NCI-H524 (cell line): ENCODE measurements at places on chromosomes 16 and 17.

DNA sequence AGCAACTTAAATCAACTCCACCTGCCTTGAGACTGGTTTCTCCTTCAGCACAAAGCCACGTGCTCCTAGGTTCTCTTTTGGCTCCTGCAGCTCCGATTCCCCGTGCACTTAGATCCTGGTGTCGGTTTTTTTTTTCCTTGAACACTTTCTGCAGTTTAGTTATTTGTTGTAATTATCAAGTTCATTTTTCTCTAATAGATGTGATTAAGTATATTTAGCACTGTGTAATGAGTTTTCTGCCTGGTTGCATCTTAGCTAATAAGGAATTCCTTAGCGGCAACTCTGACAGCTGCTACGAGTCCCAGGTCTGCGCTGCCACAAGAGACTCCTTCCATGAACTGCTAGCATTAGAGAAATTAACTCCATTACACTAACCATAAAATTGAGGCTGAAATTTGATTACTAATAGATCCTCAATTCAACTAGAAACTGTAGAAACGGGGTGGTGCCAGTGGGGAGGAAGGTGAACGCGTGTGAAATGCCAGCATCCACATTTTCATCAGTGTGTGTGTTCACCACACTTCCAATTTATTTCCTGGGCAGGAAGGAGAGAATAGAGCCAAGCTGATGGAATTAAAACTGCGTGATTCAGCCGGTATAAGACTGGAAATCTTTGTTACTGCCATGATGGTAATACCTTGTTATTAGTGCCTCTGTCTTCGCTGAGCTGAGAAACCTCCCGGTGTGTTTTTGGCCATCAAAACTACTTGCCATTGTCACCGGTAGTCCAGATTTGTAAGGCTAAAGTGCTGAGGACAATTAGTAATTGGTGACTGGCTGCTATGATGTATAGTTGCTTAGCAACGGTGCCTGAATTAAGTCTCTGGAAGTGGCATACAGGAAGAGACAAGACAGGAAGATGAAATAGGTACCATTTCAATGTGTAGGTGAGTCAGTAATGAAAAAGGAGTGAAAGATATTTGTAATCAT lies 232.4 kb downstream of the IRX3 start:
- DNase-seq = no peak

DNA sequence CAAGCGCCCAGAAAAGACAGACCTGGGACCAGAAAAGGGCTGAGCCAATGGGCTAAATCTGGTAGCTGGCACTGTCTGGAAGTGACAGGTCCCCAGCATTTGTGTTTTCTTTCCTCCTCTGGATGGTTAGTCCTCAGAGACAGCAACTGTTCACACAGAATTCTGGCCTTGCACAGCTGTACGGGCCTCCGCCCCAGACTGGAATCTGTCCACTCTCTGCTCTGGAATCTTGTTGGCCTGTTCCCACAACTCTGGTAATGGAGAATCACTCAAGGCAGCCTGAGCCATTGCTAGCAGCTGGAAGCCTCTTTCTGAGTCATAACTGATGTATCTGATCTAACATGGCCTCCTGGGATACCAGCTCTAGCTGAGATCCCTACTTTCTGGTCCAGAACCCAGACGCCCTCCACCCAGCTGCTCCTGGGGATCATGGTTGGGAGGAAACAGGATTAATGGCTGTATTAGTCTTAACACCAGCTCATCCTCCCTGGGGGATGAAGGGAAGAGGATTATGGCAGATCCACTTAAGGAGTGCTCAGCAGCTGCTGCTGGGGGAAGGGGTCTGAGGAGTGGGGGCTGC lies 9.1 kb downstream of the ZNF668 start:
- peak; percentile 100 for DNase-seq

DNA sequence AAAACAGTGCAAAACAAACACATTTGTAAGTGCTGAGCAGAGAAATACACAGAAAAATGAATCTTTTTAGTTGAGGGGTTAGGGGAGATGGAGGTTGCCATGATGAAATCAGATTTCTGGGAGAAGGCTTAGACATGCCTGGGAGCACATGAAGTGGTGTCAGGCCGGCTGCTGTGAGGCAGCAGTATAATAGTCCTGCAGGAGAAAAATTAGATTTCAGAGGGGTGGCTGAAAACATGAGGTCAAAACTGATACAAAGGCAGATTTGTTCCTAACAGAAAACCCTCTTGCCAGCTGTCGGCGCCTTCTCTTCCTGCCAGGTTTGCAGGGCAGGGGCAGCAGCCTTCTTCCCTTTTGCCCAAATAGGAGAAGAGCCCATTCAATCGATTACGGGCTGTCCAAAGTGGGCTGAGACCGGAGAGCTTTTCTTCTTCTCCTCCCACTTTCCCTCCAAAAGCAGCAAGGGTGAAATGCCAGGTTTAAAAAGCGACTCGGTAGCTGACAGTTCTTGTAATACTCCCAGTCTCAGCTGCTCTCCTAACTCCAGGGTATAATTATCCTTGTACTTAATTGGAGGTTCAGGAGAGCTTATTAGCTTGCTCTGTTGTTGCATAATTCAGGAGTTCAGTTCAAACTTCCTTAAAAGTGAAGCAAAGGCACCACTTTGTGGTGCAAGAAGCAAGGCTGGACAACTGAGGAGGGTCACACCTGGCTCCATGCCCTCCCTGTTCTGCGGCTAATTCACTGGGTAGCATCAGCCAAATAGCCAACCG lies 80.0 kb downstream of the PCTP start:
- DNase-seq = peak; percentile 81

- DNase-seq = no peak
These were observed 15.5 kb upstream of the AXIN2 start for GRCh38 chr17:65576939-65577338.

- peak; percentile 44 for DNase-seq
These were observed 16.0 kb upstream of the LHX1 start for GRCh38 chr17:36921095-36921851.

GRCh38 chr17:78974635-78975591 lies 4.8 kb downstream of the LGALS3BP start:
- peak; percentile 97 for DNase-seq

DNA sequence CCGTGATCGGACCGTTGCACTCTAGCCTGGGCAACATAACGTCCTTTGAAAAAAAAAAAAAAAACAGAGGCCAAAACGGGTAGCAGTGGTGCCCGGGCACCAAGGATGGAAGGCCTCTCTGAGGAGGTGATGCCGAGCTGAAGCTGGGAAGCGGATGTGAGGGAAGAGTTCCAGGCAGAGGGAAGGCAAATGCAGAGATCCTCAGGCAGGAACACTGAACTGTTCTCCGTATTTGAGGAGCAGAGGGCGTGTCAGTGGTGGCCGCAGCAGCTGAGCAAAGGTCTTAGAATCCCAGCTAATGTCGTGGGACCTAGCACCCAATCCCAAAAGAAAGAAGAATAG lies 656 bp upstream of the KCTD13 start:
- DNase-seq = no peak

DNA sequence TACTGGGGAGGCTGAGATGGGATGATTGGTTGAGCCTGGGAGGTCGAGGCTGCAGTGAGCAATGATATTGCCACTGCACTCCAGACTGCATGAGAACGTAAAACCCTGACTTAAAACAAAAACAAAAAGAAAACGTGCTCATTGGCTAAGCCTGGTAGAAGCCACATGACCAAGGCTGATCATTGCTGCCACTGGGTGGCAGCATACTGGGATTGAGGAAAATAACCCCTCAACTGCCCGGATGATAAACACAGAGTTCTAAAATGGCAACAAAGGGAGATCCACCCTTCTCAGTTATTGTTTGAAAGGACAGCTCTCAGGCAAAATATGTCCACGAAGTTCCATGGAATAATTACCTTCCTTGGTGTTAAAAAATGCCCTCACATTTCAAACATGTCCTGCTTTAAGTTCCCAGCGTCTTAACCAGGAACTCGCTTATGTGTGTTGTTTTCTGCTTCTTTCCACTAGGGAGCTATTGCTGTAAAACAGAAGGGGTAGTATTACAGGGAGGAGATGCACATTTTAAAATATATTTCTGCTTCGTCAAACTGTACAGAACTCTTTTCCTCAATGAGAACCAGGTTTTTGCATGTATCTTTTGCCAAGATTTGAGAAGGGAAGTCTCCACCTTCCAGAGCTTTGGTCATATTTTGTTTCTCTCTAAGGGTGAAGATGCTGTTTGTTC lies 675.3 kb downstream of the MAF start:
- peak; percentile 54 for DNase-seq

- DNase-seq = peak; percentile 93
These were observed 21.1 kb upstream of the SPATA32 start for GRCh38 chr17:45282683-45283644.

DNA sequence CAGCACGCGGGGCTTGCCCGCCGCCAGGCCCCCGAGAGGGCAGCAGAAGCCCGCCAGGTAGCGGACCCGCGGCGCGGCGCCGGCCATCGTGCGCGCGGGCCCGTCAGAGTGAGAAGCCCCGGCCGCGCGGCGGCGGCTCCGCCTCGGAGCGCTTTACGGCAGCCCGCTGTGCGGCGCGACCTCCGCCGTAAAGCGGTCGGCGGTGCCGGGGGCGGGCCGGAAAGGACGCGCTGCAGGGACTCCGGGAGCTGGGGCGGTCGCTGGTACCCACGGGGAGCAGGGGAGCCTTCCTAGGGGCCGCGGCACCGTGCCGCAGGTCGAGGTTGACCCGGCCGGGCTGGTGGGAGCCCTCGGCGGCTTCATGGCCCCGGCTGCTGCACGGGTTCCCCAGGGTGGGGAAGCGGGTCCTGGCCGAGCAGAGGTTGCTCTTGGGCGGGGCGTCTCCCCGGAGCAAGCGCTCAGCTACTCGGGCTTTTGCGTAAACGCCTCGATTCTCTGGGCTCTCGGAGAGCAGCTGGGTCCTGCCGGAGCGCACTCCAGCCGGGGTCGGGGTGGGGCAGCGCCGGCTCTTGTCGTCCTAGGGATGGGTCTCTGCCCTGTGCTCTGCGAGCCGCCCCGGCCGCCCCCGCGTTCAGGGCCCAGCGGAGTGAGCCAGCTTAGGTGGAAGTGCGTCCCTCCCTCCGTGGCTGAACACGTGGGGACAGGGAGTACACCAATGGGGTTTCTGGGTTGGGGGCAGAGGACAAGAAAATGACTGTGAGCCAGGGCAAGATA lies at the start of gene FAAP100:
TSS of gene FAAP100 (minus strand) at position 110 of the 774 bp plus-strand sequence. CDS start at position 87, 23 bp downstream.
- peak; percentile 93 for DNase-seq

- DNase-seq = no peak
These were observed 26.7 kb downstream of the PLD6 start for GRCh38 chr17:17179371-17179827.

DNA sequence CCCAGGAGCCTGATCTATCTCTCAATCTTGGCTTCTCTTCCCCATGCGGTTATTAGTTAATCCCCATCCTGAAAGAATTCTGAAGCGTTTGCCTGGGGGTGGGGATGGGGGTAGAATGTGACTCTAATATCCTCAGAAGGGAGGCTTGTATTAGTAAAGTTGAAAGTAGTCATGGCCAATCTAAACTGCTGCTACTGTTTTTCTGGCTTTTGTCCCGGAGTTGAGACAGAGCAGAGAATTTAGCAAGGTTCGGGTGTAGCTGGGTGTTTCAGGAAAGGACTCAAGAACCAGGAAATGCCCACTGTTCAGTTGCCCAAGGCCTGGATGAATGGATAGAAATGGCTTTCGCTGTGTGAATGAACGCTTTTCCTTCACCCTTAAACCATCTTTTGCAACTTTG lies 17.6 kb upstream of the ITGAM start:
- DNase-seq = no peak

GRCh38 chr17:37543637-37544052 lies 54.0 kb downstream of the DUSP14 start:
- DNase-seq = no peak

DNA sequence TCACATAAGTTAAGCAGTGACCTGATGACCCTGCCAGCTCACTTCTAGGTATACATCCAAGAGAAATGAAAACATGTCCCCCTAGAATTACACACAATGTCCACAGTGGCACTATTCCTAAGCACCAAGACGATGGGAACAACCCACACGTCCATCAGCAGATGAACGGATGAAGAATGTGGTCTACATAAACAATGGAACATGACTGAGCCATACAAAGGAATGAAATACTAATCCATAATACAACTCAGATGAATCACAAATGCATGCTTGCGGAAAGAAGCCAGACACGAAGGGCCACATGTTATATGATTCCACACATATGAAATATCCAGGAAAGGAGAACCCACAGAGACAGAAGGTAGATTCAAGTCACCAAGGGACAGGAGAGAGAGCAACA lies 17.4 kb downstream of the USP22 start:
- DNase-seq = no peak

DNA sequence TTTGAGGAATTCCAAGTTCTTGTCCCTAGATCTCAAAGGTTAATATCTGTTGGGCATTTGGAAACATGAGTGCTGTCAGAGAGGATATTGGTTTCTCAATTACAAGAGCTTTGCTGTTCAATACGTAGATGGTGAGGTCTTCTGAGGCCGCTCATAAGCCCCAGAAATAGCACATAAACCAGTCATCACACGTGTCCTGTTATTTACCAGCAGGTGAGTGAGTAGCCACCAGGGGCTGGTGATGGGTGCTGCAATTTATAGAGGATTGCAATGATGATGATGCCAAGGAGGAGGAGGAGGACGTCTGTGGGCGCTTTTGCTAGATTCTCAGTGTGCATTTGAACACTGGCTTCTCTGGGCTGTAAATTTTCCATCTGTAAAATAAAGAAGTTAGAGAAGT lies 89.0 kb downstream of the SALL1 start:
- no peak for DNase-seq

DNA sequence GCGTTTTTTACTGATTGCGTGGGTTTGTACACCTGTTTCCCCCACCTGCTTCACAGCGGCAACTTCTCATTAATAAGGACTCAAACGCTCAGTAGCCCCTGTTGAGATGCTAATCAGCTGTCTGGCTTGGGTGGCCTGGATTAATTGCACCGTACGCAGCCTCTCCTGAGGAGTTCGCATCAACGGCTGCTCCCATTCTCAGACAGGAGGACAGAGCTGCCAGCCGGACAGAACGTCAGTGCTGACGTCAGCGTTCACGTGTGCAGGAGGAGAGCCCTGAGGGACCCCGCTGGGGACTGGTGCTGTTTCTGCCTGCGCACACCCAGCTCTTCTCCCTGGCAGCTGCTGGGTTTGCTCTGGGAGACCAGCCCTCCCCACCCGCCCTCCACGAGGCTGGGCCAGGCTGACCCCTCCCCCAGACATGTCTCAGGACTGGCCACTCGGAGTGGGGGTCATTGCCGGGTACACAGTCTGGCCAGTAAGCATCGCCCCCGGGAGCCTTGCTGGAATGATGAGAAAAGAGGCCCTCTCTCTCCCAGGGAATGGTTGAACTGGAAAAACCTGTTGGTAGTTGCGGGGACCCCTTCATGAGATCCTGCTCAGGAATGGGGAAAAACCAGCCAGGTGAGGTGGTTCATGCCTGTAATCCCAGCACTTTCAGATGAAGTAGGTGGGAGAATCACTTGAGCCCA lies 5.7 kb upstream of the BANP start:
- DNase-seq = peak; percentile 87

- no peak for DNase-seq
These were observed 24.4 kb downstream of the CNTROB start for GRCh38 chr17:7956228-7956965.

GRCh38 chr17:1730326-1731193 lies 6.1 kb downstream of the WDR81 start:
- no peak for DNase-seq

DNA sequence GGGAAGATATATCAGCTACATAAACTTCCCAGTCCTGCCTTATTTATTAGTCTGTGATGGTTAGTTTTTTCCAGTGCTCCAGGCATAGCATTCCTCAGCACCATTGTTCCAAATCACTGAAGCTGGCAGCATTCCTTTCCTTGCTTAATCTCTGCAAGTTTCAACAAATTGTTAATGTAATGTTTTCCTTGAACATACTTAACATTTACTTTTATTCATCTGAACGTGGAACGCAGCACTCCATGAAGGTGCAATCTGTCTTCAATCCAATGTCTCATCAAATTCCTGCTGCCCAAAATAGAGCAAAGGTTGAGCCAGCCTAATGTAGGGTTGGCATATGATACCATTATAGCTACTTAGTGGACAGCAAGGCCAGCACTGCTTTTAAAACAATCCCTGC lies 441.1 kb upstream of the RBFOX1 start:
- DNase-seq = no peak

- no peak for DNase-seq
These were observed 1.9 kb downstream of the NUDT7 start for GRCh38 chr16:77724174-77724573.
